ENCODE measurements at places on chromosomes 4 and X.

DNA sequence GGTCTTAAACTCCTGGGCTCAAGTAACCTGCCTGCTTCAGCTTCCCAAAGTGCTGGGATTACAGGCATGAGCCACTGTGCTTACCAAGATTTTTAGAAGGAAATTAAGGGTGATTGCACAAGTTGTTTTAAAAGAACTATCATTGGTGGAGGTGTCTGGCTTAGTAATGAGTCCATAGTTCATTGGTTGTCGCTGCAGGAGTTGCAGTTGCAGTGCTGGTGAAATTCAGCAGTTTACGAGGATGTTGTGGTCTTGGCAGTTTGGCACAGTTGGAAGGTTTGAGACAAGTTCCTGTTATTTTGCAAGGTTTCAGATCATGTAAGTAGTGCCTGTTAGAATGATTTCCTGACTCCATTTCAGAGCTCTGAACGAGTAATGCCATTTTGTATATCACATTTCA, 48.1 kb downstream of the RAB40AL start:
- DNase-seq: no peak

- DNase-seq: peak; percentile 8
Measured at GRCh38 chr4:155759372-155760252, 791 bp downstream of the GUCY1B1 start.

DNA sequence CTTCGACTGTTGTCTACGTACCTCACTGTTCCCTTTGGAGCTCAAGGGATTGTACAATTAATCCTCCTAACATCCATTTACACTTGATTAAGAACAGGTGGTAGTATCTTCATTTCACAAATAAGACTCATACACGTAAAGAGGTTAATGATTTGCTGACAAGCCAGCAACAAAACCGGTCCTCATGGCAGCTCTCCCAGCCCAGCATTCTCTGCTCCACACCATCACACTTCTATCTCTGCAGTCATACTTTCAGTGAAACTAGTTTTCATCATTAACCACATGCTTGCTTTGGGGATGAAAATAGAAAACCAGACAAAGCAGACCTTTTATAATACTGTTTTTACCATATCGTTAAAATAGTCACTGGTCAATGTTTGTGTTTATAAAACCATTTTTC, 28.7 kb upstream of the CASK start:
- DNase-seq: no peak

DNA sequence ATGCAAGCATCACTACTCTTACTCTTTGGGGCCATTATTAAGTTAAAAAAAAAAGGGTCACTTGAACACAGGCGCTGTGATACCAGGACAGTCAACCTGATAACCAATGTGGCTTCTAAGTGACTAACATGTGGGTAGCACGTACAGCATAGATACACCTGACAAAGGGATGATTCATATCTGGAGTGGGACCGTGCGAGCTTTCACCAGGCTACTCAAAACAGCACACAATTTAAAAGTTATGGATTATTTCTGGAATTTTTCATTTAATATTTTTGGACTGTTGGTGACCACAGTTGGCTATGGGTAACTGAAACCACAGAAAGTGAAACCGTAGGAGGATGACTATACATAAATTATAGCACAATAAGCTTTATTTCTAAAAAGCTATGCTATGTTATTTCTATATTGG, 113.8 kb upstream of the STIM2 start:
- DNase-seq: no peak

DNA sequence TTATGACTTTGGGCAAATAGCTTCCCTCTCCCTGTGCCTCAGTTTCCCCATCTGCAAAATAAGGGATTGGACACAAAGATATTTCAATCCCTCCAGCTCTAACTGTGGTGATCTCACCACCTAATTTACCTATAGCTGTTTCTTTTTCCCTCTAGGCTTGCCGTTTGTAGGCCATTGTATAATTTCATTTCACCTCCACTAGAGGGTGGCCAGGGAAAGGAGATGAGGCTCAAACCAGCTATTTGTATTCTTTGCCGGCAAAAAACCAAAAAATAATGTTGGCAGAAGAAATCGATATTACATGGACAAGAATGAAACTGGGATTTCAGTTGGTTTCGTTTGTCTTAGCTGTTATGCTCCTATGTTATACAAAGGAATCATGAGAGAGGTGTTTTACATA, 36.1 kb upstream of the DOCK11 start:
- peak; percentile 19 for DNase-seq
